ENCODE measurements at places on chromosomes 3 and 15.

- DNase-seq = no peak
These were observed 9.1 kb upstream of the ARHGEF3 start for GRCh38 chr3:56810577-56811545.

DNA sequence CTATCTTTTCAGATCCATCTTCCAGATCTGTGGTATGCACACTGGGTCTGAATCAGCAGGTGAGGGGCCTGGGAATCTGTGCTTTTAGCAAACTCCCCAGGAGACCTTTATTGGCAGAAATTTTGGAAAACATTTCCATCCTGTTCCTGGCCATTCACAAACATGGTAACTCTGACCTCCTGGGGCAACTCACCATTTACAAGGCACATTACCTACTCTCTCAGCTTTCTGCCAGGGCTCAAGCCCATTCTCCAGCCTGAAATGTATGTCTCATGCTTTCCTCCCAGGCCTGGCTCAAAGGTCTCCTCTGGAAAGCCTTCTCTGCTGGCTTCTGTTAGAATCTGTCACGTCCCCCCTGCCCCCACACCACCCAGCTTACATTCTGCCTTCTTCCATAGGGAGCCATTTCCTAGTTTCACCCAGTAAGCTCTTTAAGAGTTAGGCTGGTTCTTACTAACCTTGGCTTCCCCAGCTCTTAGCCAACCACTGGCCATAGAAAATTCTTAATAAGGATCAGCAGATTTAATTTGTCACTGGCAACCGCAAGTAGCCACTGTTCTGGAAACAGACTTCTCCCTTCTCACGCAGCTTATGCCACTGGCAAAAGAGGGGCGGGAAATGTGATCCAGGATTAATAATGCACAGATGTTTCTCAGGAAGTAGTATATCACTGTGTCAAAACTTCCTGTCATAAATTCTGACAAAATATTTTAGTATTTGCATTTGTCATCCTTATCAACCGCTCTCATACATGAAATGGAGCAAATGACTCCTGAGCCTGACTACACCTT, 55.0 kb downstream of the RORA start:
- no peak for DNase-seq

- no peak for DNase-seq
These were observed 68.7 kb downstream of the SRGAP3 start for GRCh38 chr3:9180764-9181117.

GRCh38 chr3:99839613-99840012, 22.0 kb downstream of the CMSS1 start:
- DNase-seq = no peak
